ENCODE measurements at places on chromosomes 6 and 20.

DNA sequence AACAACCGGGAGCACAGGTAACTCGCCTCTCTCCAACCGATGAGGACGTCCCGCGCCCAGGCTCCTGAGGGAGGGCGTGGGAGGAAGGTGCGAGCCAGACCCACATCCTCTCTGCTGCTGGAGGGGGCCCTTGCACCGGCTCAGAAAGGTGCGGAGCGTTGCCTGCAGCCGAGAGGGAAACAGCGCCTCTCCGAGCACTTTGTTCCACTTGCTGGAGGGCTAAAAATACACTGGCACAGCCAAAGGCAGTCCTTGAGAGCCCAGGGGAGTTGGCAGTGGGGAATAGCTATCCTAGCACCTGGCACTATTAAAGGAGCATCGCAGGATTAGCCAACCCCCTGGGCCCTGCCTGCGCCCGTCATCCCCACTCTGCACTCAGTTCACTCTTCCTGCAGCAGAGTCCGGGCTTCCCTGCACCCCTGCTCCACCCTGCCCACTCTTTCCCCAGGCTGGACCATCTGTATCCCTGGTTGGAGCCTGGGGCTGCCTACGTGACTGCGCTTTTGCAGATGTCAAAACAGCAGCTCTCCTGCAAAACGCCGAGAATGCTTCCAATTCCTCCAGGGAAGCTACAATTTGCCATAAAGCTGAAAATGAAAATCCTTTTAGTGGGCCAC is 108.9 kb downstream of the SNX5 start:
- DNase-seq: no peak

GRCh38 chr6:25617997-25618396 is 34.0 kb upstream of the SCGN start:
- DNase-seq: no peak

GRCh38 chr6:144809969-144810368 is 524.8 kb downstream of the UTRN start:
- no peak for DNase-seq

- DNase-seq: no peak
Observed at GRCh38 chr6:4896401-4896800, 107.4 kb downstream of the RPP40 start.

- no peak for DNase-seq
Observed at GRCh38 chr6:149044528-149044927, 273.0 kb upstream of the TAB2 start.

GRCh38 chr20:22226849-22227700 is 357.3 kb downstream of the FOXA2 start:
- peak; percentile 29 for DNase-seq

GRCh38 chr6:155221086-155221485 is 42.7 kb upstream of the CLDN20 start:
- DNase-seq: no peak

GRCh38 chr6:1315560-1316386 is 3.9 kb downstream of the FOXQ1 start:
- no peak for DNase-seq

DNA sequence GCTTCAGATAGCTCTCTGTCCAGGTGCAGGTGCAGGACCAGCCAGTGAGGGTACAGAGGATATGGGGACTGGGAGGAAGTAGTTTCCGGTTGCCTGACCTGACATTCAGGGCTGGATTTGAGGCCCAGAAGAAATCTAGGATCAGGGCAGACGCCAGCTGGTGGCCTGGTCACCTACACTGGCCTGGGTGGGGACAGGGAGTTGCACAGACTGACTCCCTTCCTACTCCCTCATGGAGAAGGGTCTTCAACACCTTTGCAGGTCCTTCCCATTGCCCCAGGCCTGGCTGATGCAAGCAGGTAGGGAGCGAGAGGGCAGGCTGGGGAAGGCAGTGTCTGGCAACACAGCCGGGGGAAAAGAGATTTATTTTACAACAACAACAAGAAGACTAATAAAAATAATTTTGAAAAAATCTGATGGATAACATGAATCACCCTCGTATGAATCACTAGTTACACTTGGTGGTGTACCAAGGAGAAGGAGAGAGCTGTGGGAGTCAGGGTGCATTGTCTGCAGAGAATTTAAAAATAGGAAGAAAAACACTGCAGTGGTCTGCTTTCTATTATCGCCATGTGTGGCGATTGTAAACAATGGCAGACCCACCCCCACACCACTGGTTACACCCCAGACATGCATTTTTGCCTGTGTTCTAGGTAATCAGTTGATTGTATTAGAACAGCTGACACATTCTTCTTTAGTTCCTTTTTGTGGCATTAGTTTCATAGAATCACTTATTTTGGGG is 62.3 kb upstream of the SNX9 start:
- DNase-seq: peak; percentile 91

DNA sequence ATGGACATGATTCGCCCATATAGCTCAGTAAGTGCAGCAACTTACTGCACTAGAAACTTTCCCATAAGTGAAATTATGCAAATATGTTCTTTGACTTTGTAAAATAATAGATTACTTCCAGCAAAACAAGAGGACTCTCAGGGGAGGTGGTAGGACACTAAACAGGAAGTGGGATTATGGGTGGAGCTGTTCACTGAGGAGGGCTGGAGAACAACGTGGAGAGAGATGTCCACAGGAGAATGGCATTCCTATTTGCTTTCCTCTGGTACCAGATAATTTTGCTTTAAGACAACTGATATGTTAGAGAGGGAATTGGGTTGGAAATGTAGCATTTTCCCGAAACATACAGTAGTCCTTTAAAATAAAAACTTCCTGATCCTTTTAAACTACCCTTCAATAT is 3.7 kb downstream of the TPD52L1 start:
- peak; percentile 10 for DNase-seq

DNA sequence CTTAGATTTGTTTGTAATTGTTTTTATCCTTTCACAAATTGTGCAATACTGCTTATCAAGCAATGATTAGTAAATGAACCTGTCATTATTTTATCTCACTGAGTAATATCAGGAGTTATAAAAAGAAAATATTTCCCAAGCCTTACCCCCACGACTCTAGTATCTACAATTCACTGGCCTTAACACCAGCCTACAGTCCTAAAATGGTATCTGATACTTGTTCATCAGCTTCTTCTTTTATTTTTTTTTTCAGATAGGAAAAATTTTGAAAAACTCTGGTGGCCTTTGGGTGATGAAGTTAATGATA is 160.8 kb upstream of the FOXA2 start:
- no peak for DNase-seq

DNA sequence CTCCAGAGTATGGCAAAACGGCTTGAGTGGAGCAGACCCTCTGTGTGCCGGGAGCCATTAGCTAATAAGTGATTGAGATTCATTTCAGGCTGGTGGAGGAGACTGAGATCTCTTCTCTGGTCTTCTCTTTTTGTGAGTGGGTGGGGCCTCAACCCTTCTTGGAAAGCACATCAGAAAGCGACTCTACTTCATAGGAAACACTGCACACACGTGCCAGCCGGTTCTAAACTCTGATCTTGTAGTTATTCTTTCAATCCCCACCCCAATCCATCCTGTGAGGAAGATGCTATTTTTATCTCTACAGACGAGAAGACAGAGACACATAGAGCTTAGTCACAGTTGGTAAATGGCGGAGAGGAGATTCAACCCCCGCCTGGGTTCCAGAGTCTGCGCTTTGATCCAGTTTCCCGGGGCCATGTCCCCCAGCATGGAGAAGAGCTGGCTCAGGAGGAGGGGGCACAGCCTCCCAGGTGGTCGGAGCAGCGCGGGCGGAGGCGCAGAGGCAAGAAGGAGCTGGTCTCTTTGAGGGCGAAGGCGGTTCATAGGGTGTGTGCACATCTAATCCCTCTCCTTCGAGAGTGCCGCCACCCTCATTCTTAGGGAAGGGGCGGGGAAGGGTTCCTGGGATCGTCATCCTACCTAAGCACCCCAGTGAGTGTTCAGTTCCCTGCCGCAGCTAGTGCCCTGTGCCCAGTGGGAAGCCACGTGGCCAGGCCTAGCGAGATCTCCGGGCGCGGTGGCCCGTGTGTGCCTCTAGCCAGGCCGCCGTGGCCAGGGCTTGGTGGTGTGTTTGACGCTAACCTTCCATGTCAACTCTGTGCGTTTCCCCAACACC is 49.0 kb upstream of the TAGAP start:
- peak; percentile 17 for DNase-seq

- no peak for DNase-seq
Observed at GRCh38 chr6:97231911-97232310, 51.1 kb downstream of the MMS22L start.

DNA sequence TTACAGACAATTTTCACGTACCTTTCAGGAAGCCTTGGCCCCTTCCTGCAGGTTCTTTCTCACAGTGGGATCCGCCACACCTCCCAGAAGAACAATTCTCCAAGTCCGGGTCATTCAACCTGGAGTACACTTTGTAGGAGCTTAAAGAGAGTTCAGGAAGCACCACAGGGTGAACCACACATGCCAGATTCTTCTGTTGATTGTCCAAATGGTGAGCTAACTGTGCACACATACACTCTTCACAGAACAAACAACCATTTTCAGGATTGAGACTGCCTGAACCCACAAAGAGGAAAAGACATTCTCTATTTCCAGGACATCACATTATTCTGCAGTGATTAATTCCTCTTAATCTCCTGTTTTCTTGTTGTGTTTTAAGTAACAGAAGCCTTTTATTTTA is 51.0 kb downstream of the SCGN start:
- no peak for DNase-seq

DNA sequence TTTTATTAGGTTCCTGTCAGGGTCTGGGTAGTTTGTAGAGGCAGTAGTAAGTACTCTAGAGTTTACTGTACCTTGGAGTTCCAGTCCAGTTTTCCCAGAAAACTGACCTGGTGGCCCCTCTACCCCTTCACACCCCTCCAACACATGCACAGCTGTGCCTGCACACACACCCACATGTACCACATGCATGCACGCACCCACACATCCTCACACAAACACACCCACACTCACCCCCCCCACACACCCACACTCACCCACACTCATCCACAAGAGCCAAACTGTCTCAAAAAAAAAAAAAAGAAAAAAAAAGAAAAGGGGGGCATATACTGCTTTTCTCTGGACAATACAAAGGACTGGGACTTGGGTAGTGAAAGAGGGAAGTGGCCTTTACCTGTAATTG is 570.5 kb downstream of the QKI start:
- no peak for DNase-seq

GRCh38 chr20:297098-297924 is at the start of gene ZCCHC3:
Gene ZCCHC3 (plus strand): TSS chr20:297570. CDS start chr20:297587, 17 bp downstream.
- peak; percentile 95 for DNase-seq

DNA sequence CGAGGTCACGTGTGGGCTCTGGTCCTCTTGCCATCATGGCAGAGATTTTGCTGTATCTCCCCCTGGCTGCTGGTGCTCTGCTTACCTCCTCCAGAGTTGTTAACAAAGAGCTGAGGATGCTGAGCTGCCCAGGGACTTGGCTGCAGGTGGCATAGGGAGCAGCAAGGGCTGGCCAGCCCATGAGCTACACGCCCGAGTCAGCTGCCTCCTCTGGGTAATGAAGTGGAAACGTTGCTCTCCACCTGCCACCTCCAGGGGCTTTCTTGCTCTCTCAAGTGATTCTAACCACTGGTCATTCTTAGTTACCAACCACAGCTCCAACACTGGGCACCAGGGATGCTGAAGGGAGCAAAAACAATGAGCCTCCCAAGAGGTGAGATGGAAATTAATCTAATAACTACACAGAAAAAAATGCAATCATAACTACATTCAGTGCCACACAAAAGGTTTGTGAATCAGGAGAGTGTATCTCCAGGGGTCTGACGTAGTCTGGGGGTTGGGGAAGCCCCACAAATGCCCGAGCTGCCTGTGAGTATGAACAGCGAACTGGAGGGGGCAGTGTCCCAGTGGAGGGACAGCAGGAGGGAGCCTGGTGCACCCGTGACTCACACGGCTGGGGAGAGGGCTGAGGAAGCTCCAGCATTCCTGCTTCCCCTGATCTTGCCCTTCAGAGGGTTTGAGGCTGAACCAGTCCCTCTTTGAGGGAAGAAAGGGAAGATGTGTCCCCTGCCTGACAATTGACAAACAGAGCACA is 78.7 kb downstream of the CDH26 start:
- DNase-seq: peak; percentile 79

DNA sequence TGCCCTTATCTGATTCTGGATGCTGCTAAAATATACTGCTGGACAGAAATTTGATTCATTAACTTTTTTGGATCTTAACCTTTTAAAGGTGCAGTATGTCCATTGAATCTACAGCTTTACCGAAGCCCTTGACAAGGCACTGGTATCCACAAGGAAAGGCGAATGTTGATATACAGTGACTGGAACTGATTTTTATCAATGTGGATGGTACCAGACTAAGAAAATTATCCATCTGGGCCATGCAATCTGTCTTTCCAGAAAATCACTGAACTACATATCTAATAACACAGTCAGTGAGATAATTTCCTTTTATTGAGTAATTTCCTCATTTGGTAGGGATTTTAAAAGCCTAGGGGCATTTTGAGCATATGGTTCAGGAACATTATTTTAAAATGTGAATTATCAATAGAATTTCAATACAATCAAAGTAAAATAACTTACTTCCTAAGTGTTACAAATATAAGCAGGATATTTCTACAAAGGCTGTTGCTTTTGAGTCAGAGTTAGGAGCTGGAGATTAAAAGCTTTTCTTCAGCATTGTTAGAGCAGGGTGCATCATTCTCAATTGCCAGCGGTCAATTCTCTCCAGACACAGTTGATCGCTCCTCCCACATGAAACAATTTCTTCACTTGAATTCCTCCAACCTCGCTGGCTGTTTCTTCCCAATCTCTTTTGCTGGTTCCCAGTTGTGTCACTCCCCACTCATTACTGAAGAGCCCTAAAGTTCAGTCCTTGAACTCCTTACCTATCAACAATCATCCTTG is 585.3 kb upstream of the FLRT3 start:
- no peak for DNase-seq

DNA sequence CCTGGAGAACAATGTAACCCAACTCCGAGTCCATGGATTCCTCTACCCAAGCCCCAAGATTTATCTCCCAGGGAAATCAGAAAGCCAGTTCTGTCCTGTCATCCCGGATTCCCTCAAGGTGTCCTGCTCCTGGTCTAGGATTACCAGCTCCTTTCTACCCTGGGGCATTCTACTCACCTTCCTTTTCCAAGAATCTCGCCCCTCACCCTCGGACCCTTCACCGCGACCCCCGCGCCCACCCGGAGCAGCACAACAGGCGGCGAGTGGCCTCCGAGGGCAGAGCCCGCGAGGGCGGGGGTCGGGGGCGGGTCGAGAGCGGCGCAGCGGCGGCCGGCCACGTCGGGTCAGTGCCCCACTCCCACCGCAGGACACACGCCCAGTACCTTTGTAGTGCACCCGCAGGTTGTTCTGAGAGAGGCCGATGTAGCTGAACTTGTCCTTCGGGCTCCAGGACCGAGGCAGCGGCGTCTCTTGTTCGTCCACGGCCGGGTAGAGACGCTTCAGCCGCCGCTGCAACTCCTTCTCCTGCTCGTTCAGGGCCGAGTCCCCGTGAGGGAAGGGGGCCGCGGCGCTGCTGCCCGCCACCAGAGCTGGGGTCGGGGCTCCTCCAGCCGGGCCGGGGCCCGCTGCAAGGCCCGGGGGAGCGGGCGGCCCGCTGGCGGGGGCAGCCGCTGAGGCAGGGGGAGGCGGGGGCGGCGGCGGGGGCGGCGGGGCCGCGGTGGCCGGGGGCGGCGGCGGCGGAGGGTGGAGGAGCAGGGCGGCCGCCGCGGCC is 897 bp downstream of the RANBP9 start:
- DNase-seq: no peak
